Testis (tissue), 5 donors: ENCODE measurements at places on chromosomes 4 and X.

GRCh38 chr4:184851200-184851541 lies 25.4 kb upstream of the ACSL1 start:
- peak; percentile 27 for DNase-seq

- DNase-seq = peak; percentile 85
Measured at GRCh38 chr4:111283066-111283677, 660.3 kb upstream of the PITX2 start.

GRCh38 chr4:188811121-188811520 lies 671.9 kb downstream of the TRIML1 start:
- DNase-seq = no peak

- no peak for DNase-seq
Measured at GRCh38 chrX:107709266-107709806, 66.3 kb downstream of the TSC22D3 start.

DNA sequence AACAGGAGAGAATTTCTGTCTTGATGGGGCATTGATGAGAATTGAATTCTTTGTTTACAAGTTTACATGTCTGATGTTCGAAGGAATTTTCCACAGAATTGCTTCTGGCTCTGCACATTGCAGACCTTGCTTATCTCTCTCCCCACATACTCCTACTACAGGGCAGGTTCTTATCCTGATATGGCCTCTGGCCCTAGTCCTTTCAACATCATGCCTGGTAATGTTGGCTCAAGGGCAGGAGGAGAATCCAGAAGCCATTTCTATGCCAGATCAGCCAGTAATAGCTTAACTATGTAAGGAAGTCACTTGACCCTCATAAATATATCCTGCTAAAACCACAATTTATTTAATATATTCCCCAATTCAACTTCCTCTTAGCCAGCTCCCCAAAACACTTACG lies 24.3 kb upstream of the TSPAN5 start:
- no peak for DNase-seq

GRCh38 chrX:53075011-53075410 lies 7.2 kb upstream of the TSPYL2 start:
- no peak for DNase-seq

- no peak for DNase-seq
Measured at GRCh38 chr4:103307453-103308247, 109.5 kb upstream of the CENPE start.

DNA sequence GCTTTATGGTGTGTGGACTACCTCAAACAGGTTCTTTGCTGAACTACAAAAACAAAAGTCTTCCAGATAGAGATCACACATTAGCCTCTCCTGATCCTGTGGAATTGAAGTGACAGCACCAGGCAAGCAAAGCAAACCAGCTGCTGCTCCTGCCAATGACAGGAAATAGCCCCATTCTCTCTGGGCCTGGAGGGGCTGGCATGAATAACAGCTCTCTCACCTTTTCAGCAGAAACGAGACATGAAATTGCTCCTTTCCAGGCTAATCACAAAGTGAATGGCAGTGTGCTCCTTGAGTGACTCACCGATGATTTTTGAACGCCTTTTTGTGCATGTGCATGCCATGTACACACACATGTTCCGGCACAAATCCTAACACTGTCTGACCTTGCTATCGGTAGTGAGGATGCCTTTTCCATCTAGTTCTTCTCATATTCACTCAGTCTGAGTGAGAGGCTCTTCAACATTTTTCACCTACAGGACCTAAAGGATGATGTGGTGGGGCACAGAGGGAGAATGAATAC lies 24.4 kb downstream of the MFAP3L start:
- no peak for DNase-seq

- no peak for DNase-seq
Measured at GRCh38 chrX:118594697-118595420, 99.2 kb downstream of the DOCK11 start.

GRCh38 chr4:168045354-168045753 lies 47.0 kb upstream of the ANXA10 start:
- DNase-seq = no peak

GRCh38 chrX:13903405-13903804 lies 86.5 kb upstream of the GPM6B start:
- no peak for DNase-seq

- no peak for DNase-seq
Measured at GRCh38 chr4:74897386-74897785, 35.5 kb upstream of the PARM1 start.

- DNase-seq = no peak
Measured at GRCh38 chr4:94939791-94940519, 182.2 kb downstream of the BMPR1B start.

- no peak for DNase-seq
Measured at GRCh38 chr4:1610791-1611500, 73.2 kb downstream of the FAM53A start.

- DNase-seq = no peak
Measured at GRCh38 chr4:67546004-67546356, 677 bp upstream of the CENPC start.

- DNase-seq = no peak
Measured at GRCh38 chr4:187396106-187396505, 599.5 kb upstream of the ZFP42 start.

GRCh38 chrX:72121383-72121782 lies 10.3 kb downstream of the RTL5 start:
- DNase-seq = peak; percentile 54

DNA sequence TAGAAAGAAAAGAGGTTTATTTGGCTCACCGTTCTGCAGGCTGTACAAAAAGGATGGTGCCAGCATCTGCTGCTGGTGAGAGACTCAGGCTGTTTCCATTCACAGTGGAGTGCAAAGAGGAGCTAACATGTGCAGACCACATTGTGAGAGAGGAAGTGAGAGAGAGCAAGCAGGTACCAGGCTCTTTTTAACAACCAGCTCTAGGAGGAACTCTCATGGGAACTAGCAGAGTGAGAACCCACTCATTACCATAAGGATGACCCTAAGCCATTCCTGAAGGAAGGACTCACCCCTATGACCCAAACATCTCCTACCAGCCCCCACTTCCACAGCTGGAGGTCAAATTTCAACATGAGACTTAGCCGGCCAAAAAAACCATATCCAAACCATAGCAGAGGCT lies 158.6 kb upstream of the ADGRL3 start:
- DNase-seq = no peak

- no peak for DNase-seq
Measured at GRCh38 chrX:45731448-45731847, 530.8 kb upstream of the DIPK2B start.

- no peak for DNase-seq
Measured at GRCh38 chrX:54721424-54721823, 76.6 kb downstream of the ITIH6 start.

DNA sequence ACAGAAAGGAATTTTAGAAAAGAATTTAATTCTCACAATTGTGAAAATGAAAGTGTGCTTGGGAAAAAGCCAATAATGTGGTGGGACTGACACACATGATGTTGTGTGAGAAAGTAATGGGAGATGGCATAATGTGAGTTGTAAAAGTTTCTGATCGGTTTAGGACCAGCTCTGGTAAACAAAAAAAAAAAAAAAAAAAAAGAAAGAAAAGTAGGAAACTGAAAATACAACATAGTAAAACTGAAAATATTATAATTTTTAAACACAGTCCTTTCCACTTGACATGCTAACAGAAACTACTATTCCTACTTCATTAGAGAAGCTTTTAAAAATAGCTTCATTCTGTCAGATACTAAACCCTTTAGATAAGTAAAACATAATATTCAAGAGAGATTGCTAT lies 28.2 kb downstream of the RAP1GDS1 start:
- DNase-seq = no peak

GRCh38 chr4:22458098-22458497 lies 57.8 kb downstream of the ADGRA3 start:
- no peak for DNase-seq

DNA sequence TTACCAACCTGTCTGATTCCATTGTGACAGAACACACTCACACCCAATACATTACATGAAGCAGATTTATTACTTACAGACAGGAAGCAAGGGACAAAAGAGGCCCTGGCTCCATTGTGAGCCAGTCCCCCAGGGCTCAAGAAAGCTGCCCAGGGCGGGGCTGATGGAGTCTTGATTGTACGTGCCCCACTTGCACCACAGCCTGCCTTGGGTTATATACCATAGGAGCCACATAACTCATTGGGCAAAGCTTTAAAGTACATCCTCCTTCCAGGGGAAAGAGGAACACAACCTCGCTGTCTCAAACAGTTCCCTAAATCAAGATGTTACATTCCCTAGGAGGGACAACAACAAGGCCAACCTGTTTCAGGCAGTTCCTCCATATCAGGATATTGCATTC lies 3.4 kb upstream of the ZRSR2 start:
- no peak for DNase-seq

- peak; percentile 31 for DNase-seq
Measured at GRCh38 chr4:7960790-7961655, 21.4 kb upstream of the AFAP1 start.

- no peak for DNase-seq
Measured at GRCh38 chr4:183030309-183030708, 68.7 kb upstream of the WWC2 start.

DNA sequence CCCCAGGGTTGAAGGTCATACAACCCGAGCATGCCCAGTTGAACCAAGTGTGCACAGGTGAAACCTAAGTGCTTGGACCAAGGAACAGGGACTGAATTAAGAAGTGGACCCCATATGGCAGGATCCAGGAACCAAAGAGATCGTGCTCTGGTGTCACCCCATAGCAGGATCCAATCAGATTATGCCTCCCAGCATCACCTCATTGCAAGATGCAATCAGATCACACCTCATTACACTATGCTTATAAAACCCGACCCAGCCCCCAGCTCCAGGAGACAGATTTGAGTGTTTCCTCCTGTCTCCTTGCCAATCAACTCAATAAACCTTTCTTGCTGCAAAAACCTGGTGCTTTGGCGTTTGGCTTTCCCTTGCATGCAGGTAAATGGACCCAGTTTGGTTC lies 37.6 kb downstream of the EFHC2 start:
- no peak for DNase-seq

- no peak for DNase-seq
Measured at GRCh38 chrX:138939038-138939437, 227.5 kb upstream of the FGF13 start.

DNA sequence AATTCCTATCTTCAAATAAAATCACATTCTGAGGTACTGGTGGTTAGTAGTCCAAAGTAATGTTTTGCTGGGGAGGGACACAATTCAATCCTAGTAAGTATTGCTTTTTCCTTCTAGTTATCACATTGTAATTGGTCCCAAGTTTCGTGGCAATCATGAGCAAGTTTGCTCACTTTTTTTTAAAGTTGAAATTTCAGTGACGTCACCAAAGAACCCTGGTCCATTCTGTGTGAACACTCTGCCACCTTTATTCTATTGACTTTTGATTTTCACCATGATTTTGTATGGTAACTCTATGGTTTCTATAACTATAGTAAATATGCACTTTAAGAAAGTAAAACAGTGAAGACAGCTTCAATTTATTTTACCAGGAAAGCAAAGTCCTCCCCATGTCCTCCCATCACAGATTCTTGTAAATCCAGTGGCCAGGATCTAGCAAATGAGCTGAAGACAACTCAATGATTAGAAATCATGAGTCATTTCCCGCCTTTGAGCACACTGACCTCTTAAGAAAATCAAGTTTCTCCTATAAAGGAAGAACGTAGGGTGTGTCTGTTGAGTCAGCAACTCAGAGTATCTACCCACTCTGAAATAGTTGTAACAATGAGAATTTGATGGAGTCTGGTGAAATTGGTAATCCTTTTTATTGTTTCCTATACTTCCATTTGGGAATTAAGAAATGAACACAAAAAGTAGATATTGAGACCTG lies 1306.6 kb upstream of the PABPC4L start:
- no peak for DNase-seq

DNA sequence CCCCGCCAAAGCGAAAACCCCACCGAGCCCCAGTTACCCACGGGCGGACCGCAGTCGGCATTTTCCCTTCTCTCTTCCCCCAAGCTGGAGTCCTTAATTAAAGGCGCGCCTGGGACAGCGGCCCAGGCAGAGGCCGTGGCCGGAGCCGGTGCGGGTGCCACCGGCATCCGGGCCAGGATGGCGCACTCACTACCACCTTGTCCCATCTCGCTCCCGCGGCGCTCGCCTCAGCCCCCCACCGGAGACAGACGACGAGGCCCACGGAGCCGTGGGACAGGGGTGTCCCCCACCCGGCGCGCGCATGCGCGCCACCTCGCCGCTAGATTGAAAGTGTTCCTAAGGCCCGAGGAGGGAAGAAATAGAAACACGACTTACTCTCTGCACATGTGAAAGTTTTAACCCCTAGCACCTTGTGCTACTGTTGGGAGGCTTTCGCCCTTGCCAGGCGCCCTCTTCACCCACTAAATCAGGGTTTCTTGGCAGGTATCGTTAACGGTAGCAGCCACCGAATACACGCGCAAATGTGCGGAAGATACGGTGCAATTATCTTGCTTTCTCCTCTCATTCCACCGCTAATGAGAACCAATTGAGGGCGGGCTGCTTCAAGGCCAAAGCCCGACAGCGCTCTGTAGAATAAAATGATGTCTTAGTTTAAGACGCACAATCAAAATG lies 64.3 kb upstream of the CCDC160 start:
- DNase-seq = peak; percentile 28

- DNase-seq = no peak
Measured at GRCh38 chr4:139794158-139794954, 128.7 kb downstream of the MGST2 start.

- DNase-seq = no peak
Measured at GRCh38 chr4:6042293-6043063, 24.2 kb upstream of the C4orf50 start.

- DNase-seq = no peak
Measured at GRCh38 chr4:95118497-95118896, 360.7 kb downstream of the BMPR1B start.

DNA sequence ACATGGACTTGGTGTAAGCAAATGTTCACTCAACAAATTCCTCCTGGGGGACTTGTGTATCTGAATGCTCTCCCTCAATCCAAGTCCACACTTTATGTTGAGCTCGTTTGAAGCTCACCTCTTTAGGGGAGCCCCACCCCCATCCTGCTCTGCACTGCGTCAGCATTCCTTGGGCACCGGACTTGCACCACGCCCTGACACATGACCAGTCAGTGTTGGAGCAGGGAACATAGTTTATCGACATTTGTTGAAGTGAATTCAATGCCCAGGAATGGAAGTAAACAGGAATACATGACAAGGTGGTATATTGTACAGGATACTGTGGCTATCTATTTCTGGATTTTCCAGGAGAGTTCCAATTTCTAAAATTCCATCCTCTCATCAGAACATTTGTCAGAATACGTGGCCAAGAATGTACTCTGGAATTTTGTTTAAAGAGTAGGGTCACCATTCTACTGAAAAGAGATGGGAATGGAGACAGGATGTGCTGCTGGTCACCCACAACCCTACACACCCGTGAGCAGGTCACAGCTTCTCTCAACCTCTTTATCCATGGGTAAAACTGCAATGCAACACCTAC lies 60.0 kb upstream of the LNX1 start:
- no peak for DNase-seq

- DNase-seq = no peak
Measured at GRCh38 chr4:119210775-119211174, 1.7 kb upstream of the USP53 start.
